ENCODE measurements at places on chromosomes 5 and 9. TPM values are rescaled to one million over a fixed set of nuclear protein-coding genes. Genes with fewer than 3 reads are reported as not detected.
A peak's percentile ranks its signal among the peaks of the same experiment; 100 is the strongest.

Gene MLANA
- total RNA-seq: not detected

Gene ALDH1A1
- 124 TPM for total RNA-seq

Gene GRM6
- not detected for total RNA-seq

Gene FGFR4
- total RNA-seq: 106 TPM

Gene IFNA21
- total RNA-seq: not detected

Gene IL12B
- total RNA-seq: not detected

Gene PPP3R2
- total RNA-seq: not detected

Gene BASP1
- 42.7 TPM for total RNA-seq

- peaks cover 5% of the 10 kb centered on the region for H3K36me3 ChIP-seq
- DNase-seq: peak; percentile 12
- no peak overlapping the region for H3K4me3 ChIP-seq
Measured at GRCh38 chr5:761059-761771, 23.3 kb downstream of the ZDHHC11B start.

GRCh38 chr5:51895834-51896233 lies 512.6 kb downstream of the ISL1 start:
- H3K36me3 ChIP-seq: no peaks in the 10 kb centered on the region
- no peaks in the 10 kb centered on the region for H3K27me3 ChIP-seq
- H3K27ac ChIP-seq: no peak overlapping the region

DNA sequence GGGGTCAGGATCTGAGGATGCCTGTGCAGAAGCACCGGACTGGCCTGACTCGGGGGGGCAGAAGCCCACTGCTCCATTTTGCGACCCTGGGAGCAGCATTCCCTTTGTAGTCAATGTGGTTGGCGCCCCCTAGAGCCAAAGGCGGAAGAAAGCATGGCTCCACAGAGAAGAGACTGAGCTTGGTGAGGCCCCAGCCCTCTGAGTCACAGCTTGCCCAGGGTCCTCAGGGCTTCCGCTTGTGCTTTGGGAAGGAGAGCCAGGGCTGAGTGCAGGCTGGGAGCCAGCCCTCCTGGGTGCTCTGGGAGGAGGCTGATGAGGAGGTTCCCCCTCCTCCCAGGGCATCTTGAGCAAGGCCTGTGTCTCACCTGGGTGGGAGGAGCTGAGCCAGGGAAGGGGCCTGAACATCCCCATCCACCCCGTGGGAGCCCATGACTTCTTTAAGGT lies 5.5 kb upstream of the AQP3 start:
- no peak overlapping the region for H3K4me3 ChIP-seq
- H3K4me1 ChIP-seq: peaks cover 2% of the 10 kb centered on the region
- no peak overlapping the region for H3K27ac ChIP-seq
- H3K36me3 ChIP-seq: no peaks in the 10 kb centered on the region

- peak overlapping the region; percentile 51 for H3K4me3 ChIP-seq
- peaks cover 8% of the 10 kb centered on the region for H3K4me1 ChIP-seq
- no peak for DNase-seq
- H3K27me3 ChIP-seq: no peaks in the 10 kb centered on the region
- H3K36me3 ChIP-seq: peaks cover 3% of the 10 kb centered on the region
Measured at GRCh38 chr5:138336952-138337684, 948 bp upstream of the FAM53C start.

- H3K27ac ChIP-seq: no peak overlapping the region
- no peaks in the 10 kb centered on the region for H3K36me3 ChIP-seq
- H3K4me1 ChIP-seq: peaks cover 3% of the 10 kb centered on the region
- no peak for DNase-seq
- no peak overlapping the region for H3K4me3 ChIP-seq
Measured at GRCh38 chr5:168300326-168301182, 9.1 kb downstream of the WWC1 start.

DNA sequence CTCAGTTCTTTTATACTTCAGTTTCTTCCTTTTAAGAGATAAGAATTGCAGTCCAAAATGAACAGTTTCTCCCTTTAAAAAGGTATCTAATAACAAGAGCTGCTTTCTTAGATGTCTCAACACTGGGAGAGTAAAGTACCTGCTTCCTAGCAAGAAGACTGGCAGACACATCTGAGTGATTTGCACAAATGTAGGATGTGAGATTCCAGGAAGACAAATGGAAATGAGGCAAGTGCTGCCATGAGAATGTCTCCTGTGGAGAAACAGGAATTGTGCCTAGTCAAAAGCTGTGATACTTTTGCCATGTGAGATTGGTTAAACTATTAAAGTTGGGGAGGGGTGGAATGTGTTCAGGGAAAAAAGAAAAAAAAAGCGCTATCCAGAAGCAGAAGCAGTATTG lies 159.1 kb downstream of the HTR1A start:
- no peaks in the 10 kb centered on the region for H3K36me3 ChIP-seq
- DNase-seq: no peak
- H3K27ac ChIP-seq: no peak overlapping the region
- H3K4me3 ChIP-seq: no peak overlapping the region
- no peaks in the 10 kb centered on the region for H3K4me1 ChIP-seq

- H3K4me3 ChIP-seq: no peak overlapping the region
- H3K27ac ChIP-seq: no peak overlapping the region
- no peaks in the 10 kb centered on the region for H3K27me3 ChIP-seq
Measured at GRCh38 chr5:68662804-68663307, 431.0 kb upstream of the SLC30A5 start.

- no peaks in the 10 kb centered on the region for H3K36me3 ChIP-seq
- H3K27ac ChIP-seq: no peak overlapping the region
- H3K4me1 ChIP-seq: peaks cover 23% of the 10 kb centered on the region
- no peak overlapping the region for H3K4me3 ChIP-seq
Measured at GRCh38 chr9:68895741-68896478, 118.0 kb downstream of the PRKACG start.

DNA sequence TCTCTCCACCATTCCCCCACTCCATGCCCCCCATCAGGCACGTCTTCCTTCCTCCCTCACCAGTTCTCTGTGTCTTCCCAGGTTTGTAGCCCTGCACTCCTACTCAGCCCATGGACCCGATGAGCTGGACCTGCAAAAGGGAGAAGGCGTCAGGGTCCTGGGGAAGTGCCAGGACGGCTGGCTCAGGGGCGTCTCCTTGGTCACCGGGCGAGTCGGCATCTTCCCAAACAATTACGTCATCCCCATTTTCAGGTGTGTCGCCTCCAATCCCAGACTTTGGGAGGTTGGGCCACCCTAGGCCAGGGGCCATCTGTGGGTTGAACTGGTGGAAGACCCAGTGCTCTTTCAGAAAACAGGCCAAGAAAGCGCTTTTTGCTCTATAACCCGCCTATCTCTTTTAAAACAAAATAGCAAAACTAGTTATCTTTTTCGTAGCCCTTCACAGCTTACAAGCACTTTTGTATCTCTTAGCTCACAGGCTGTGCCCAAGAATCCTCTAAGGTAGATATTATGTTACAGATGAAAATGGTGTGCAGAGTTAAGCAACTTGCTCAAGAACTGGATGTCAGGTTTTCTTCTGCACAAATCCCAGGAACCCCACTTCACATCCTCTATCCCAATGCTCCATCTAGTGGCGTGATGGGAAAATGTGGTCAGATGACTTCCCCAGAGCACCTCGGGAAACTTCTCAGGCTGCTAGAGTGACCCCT lies 56.2 kb downstream of the PLAC8L1 start:
- no peaks in the 10 kb centered on the region for H3K36me3 ChIP-seq
- peak; percentile 74 for DNase-seq
- H3K4me1 ChIP-seq: no peaks in the 10 kb centered on the region
- H3K27me3 ChIP-seq: no peaks in the 10 kb centered on the region

GRCh38 chr9:69186841-69187611 lies 12.9 kb downstream of the TJP2 start:
- no peak for DNase-seq
- H3K4me1 ChIP-seq: peaks cover 8% of the 10 kb centered on the region
- no peak overlapping the region for H3K4me3 ChIP-seq
- H3K27ac ChIP-seq: peak overlapping the region; percentile 68
- H3K27me3 ChIP-seq: no peaks in the 10 kb centered on the region

DNA sequence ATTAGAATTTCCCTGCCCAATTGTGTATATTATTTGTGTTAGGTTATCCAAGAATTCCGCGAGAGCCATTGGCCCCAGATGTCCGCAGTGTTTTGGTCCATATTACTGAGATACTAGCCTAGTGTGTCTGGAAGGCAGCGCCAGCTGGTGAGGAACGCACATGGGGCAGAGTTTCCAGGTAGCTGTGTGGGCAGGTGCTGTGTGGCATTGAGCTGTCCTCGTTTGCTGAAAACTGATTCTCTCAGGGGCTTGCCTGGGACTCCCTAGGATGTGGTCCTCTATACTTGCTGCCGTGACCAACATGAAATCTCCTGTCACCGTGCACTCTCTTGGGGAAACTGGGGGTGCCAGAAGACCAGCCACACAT lies 288.7 kb downstream of the FANCC start:
- H3K4me1 ChIP-seq: peaks cover 49% of the 10 kb centered on the region
- H3K27me3 ChIP-seq: no peaks in the 10 kb centered on the region
- no peak for DNase-seq
- peak overlapping the region; percentile 26 for H3K27ac ChIP-seq
- no peak overlapping the region for H3K4me3 ChIP-seq

GRCh38 chr5:90876366-90876765 lies 317.8 kb downstream of the ADGRV1 start:
- H3K27me3 ChIP-seq: no peaks in the 10 kb centered on the region
- no peak overlapping the region for H3K27ac ChIP-seq
- H3K4me1 ChIP-seq: peaks cover 24% of the 10 kb centered on the region
- no peak overlapping the region for H3K4me3 ChIP-seq

DNA sequence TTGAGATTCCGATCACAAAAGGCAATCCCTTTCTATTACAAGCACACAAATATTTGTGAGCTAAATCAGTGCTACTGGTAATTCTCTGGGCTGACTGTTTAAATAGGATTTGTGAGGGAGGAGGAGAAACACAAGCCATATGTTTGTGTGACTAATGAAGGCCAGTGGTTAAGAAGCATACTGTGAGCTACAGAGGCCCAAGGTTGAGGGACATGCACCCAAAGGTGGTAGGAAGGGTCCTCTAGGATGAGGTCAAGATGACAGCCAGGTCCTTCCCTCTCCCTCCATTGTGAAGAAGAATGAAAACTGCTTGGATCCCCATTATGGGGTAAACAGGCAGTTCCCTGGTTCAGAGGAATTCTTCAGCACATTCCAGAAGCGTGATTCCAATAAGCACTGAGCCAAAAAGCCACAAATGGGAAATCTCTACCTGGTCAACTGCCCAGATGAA lies 83.9 kb downstream of the SPOCK1 start:
- H3K4me1 ChIP-seq: no peaks in the 10 kb centered on the region
- H3K36me3 ChIP-seq: no peaks in the 10 kb centered on the region
- no peak overlapping the region for H3K4me3 ChIP-seq
- no peak overlapping the region for H3K27ac ChIP-seq

GRCh38 chr5:105331558-105331957 lies 1769.0 kb upstream of the NUDT12 start:
- no peaks in the 10 kb centered on the region for H3K36me3 ChIP-seq
- H3K4me3 ChIP-seq: no peak overlapping the region
- H3K4me1 ChIP-seq: no peaks in the 10 kb centered on the region
- DNase-seq: no peak

- no peaks in the 10 kb centered on the region for H3K27me3 ChIP-seq
- no peak overlapping the region for H3K27ac ChIP-seq
- no peak for DNase-seq
- H3K4me1 ChIP-seq: no peaks in the 10 kb centered on the region
- no peaks in the 10 kb centered on the region for H3K36me3 ChIP-seq
Measured at GRCh38 chr5:164345173-164345849, 839.9 kb downstream of the MAT2B start.

DNA sequence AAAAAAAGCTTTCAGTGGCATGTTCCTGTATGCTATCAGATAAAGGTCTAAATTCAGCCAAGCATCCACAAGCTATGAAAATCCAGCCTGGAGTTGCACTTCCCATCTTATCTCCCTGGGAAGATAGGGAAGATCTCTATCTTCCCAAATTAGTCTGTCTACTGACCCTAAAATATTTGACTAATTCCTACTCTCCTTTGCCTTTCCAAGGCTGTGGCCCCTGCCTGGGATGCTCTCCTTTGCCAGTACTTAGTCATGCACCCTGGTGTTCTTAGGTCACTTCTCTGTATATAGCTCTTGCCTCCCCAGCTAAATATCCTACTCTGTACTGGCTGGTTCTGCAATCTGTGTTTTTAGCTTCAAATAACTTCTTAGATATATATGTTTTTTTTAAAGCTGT lies 44.0 kb upstream of the PLPP1 start:
- no peaks in the 10 kb centered on the region for H3K27me3 ChIP-seq
- no peaks in the 10 kb centered on the region for H3K36me3 ChIP-seq
- H3K27ac ChIP-seq: peak overlapping the region; percentile 51
- H3K4me3 ChIP-seq: no peak overlapping the region
- peaks cover 16% of the 10 kb centered on the region for H3K4me1 ChIP-seq

- peak; percentile 83 for DNase-seq
- H3K4me3 ChIP-seq: no peak overlapping the region
- no peaks in the 10 kb centered on the region for H3K36me3 ChIP-seq
Measured at GRCh38 chr9:127388037-127388855, 8.7 kb upstream of the SLC2A8 start.

GRCh38 chr5:150117945-150118560 lies 31.7 kb upstream of the CSF1R start:
- H3K27me3 ChIP-seq: no peaks in the 10 kb centered on the region
- no peak overlapping the region for H3K4me3 ChIP-seq
- H3K4me1 ChIP-seq: no peaks in the 10 kb centered on the region

DNA sequence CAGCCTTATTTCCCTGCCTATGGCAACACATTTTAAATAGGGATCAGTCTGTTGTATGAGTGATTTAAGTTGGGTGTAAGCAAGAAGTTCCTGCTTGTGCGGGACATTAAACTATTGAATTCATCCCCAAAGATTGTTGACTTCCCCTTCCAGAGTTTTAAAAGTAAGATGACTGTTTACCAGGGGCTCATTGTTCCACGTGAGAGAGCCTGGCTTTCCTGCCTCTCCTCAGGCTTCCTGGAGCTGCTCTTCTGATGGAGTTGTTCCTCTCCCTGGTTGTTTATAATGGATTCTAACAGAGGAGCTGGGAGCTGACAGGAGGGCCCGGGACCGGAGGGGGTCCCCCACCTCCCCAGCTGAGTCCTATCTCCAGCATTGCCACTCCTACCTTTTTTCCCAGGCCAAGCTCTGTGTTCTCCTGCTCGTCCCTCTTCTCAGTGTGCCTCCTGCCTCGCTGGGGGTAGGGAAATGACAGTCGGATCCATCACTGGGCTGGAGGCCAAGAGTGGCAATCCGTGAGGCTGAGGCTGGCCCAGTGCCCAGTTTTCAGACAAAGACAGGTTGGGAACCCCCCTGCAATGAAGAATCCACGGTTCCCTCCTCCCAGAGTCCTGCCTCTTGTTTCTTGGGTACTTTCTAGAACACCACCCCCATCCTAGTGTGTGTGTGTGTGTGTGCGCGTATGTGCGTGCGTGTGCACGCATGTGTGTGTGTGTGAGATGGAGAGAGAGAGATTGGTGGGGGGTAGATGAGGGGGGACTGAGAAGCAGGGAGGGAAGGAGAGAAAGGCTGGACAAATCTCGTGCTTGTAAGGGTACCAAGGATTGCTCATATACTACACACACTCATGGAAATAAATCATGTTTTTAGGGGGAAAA lies 123.7 kb upstream of the NFIB start:
- no peaks in the 10 kb centered on the region for H3K27me3 ChIP-seq
- peak; percentile 58 for DNase-seq
- no peak overlapping the region for H3K27ac ChIP-seq
- no peak overlapping the region for H3K4me3 ChIP-seq
- H3K4me1 ChIP-seq: peaks cover 9% of the 10 kb centered on the region
- H3K36me3 ChIP-seq: no peaks in the 10 kb centered on the region

GRCh38 chr5:160493806-160494338 lies 72.2 kb downstream of the PTTG1 start:
- H3K27me3 ChIP-seq: no peaks in the 10 kb centered on the region
- H3K27ac ChIP-seq: no peak overlapping the region
- no peaks in the 10 kb centered on the region for H3K4me1 ChIP-seq
- no peak for DNase-seq
- H3K4me3 ChIP-seq: no peak overlapping the region

- H3K4me1 ChIP-seq: no peaks in the 10 kb centered on the region
- no peak overlapping the region for H3K27ac ChIP-seq
- H3K36me3 ChIP-seq: no peaks in the 10 kb centered on the region
- no peak overlapping the region for H3K4me3 ChIP-seq
- DNase-seq: no peak
- no peaks in the 10 kb centered on the region for H3K27me3 ChIP-seq
Measured at GRCh38 chr5:108536321-108536720, 154.4 kb upstream of the FBXL17 start.

Measured in lung (tissue), 17 donors.